ENCODE measurements at places on chromosomes 16 and 17.

GRCh38 chr17:4806456-4806776 is 536 bp upstream of the PLD2 start:
- no peak for DNase-seq

DNA sequence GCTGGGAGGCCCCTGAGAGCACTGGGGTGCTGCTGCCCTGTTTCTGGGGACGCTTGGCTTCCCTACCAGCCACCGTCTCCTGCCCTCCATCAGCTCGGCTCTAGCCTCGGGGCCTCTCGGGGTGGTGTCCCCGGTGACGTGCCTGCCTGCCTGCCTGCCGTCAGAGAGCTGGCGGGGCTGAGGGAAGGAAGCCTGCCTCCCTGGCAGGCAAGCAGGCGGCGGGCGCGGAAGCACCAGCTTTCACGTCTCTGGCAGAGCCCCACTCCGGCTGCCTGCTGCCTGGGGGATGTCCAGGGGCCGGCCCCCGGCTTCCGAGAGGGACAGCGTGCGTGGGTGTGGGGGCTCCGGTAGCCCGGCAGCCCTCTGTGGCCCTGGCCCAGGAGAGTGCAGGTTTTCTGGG is 9.3 kb downstream of the CENPX start:
- DNase-seq, result no peak

DNA sequence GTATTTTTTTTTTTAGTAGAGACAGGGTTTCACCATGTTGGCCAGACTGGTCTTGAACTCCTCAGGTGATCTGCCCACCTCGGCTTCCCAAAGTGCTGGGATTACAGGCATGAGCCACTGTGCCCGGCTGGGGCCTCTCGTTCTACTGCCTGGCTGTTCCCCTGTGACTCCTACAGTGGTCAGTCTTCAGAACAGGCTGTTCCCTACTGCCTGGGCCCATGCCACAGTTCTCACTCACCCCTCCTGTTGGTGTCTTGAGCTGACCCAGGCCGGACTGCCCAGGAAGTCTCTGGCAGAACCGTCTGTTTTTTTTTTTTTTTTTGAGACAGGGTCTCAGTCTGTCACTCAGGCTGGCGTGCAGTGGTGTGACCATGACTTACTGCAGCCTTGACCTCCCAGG is 3.3 kb downstream of the CDK3 start:
- no peak for DNase-seq

DNA sequence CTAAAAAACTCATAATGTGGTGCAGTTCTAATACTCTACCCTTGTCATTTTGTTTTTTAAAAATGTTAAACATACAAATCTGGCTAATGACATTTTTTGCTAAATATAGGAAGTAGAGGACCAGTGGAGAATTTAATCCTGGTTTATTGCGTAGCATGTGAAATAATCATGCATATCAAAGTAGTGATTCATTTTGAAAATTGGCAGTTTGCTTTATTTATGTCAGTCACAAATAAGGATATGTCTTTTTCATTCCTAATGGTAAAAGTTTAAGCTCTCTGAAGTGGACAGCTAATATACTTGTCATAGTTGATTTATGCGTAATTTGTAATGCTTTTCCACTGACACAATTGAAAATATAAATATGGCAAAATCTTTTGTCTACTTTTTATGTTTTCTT is 224.2 kb downstream of the BCAS3 start:
- no peak for DNase-seq

DNA sequence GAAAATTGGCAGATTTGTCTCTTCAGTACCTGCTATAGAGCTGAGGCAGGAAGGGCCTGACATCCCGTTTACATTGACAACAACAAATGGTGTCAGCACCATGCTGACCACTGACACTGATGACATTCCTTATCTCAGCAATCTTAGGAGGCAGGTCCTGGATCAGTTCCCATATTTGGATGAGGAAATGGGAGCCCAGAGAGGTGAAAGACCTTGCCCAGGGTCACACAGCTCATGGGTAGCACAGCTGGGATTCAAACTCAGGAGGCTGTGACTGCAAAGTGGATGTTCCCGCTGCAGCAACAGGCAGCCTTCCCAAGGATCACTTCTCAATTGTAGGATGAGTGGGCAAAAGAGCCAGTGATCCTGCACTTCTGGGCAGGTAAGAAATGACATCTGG is 30.5 kb upstream of the CACNG4 start:
- DNase-seq, result no peak

- no peak for DNase-seq
Measured at GRCh38 chr17:63589646-63590045, 11.0 kb upstream of the TACO1 start.

All from activated T-cell treated with anti-CD3 and anti-CD28 coated beads for 48 hours (primary cell).